Activated T-helper 1 cell treated with anti-CD3 and anti-CD28 coated beads, Interleukin-12 subunit alpha, Interleukin-12 subunit beta, Interleukin-2, Interleukin-4 antibody, amounts not matched to agents 30 ng/mL and 10 ng/mL and 1 ng/mL, durations not matched to agents 14 hours and 24 hours and 36 hours (primary cell): ENCODE measurements at places on chromosomes 7 and 10.

- no peak for DNase-seq
Observed at GRCh38 chr10:93199191-93199751, 125.6 kb downstream of the CYP26A1 start.

DNA sequence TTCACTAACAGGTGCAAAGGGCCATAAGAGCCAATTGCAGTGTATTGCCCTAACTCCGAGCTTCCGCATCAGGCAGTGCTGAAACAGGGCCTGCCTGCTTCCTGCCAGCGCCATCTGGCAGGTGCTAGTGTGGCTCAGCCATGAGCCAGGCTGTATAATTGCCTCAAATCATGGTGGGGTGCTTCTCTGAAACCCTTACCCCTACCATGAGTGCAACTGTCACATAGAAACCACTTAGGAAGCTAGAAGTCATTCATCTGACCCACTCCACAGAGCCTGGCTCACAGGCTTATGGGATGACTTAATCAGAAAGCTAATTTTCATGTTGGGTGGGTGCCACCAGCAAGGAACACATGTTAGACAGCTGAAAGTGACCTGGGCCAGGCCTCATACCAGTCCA lies 133.3 kb upstream of the LAMB4 start:
- no peak for DNase-seq

DNA sequence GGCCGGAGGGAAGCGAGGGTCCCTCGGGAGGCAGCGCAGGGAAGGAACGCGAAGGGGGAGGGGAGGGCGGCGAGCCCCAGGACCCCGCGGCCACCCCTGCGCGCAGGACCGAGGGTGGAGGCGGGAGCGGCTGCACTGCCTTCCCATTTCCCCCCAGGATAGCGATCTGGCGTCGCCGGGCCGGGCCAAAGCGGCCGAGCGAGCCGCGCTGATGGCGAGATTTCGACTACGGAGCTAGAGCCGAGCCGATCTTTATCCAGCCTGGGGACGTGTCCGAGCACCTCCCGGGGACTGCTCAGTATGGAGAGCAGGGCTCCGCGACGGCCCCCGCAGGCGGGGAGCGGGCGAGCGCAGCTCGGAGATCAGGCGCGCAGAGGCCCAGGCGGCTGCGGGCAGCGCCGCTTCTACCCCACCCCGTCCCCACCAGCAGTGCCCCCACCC lies 590 bp upstream of the CRTAC1 start:
- DNase-seq, result no peak

DNA sequence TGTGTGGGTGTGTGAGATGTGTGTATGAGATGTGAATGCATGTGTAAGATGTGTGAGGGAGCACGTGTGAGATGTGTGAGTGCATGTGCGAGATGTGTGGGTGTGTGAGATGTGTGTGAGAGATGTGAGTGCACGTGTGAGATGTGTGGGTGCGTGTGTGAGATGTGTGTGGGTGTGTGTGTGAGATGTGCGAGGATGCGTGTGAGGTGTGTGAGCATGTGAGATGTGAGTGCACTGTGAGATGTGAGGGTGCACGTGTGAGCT lies 31.0 kb downstream of the PPIF start:
- no peak for DNase-seq

DNA sequence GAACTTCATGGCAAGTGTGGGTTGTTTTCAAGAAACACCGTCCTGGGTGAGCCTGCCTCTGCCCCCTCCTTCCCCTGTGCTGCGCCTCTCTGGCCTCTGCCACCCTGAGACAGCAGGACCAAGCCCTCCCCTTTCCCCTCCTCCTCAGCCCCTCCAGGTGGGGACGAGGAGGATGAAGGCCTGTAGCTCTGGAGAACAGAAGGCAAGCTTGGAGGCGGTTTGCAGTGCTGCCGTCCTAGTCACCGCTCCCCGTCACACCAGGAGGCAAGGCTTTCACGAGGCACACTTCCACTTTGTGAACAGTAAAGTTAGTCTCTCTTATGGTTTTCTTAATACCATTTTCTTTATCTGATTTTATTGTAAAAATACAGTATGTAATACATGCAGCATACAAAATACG lies 8.8 kb upstream of the VIPR2 start:
- DNase-seq, result no peak

- peak; percentile 1 for DNase-seq
Observed at GRCh38 chr7:135335628-135336139, 102.0 kb downstream of the STRA8 start.

- no peak for DNase-seq
Observed at GRCh38 chr10:117365612-117366011, 9.6 kb downstream of the PDZD8 start.

DNA sequence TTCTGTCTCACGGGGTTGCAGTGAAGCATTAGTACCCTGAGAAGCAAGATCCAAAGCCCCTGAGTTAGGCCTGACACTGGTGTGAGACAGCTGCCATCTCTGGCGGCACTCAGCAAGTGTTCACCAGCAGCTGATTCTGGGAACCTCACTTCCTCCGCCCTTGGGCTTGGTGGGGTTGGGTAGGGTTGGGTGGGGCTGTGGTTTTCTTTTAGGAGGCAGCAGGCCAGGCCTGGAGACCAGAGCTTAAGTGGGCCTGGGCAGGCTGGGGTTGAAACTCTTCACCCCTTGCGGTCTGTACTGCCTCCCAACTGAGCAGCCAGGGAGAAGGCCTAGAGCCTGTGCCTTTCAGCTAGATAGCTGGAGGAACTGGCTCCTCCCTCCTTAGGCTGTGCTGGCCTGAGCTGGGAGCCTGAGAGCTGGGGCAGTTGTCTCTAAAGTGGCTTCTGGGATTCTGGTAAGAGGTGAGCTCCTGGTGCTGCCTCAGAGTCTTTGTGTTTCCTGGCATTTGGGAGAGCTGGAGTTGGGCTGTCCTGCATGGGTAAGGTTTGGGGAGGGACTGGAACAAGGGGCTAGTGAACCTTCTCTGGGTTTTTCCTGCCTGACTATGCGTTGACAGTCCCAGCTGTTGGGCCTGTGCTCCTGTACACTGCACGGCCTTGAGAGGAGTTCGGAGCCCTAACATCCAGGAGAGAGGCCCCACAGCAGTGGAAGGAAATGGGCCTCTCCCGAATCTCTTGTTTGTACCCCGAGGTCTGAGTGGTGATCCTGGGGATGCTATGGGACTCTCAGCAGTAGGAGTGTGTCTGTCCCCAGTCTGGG lies 5.1 kb downstream of the TSPAN14 start:
- DNase-seq, result peak; percentile 67

DNA sequence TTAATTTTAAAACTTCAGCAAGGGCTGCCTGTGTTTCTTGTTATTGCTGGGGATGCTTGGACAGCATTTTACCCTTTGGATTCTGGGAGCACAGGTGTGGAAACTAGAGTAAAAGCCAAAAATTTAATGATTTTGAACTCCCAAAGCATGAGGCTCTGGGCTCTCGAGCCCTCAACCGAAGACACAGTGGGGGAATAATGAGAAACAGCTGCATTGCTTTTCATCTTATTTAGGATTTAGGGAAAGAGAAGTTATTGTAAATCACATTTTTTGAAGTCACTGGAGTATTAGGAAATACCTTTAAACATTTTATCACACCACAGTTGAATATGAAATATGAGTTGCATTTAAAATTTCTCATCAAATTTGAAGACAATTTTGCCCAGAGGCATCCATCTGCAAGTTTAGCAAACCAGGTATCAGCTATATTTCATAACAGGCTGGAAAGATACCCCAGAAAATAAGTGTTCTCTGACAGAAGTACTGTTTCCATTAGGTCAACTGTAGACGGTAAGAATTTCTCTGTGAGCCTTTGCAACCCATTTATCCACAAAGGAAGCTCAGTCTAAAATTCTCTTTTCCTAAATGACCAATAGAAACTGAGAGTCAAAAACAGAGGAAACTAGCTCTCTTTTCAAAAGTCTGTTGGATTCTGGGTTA lies 290.6 kb upstream of the PHYHIPL start:
- DNase-seq, result no peak

- no peak for DNase-seq
Observed at GRCh38 chr10:12980102-12980661, 21.3 kb downstream of the CCDC3 start.

GRCh38 chr7:7761974-7762779 lies 43.8 kb upstream of the RPA3 start:
- DNase-seq, result peak; percentile 20

- DNase-seq, result peak; percentile 19
Observed at GRCh38 chr7:139231513-139232376, 708 bp downstream of the UBN2 start.

- no peak for DNase-seq
Observed at GRCh38 chr10:97217299-97217698, 31.5 kb upstream of the SLIT1 start.

GRCh38 chr7:103797647-103798307 lies 191.7 kb downstream of the RELN start:
- DNase-seq, result no peak

DNA sequence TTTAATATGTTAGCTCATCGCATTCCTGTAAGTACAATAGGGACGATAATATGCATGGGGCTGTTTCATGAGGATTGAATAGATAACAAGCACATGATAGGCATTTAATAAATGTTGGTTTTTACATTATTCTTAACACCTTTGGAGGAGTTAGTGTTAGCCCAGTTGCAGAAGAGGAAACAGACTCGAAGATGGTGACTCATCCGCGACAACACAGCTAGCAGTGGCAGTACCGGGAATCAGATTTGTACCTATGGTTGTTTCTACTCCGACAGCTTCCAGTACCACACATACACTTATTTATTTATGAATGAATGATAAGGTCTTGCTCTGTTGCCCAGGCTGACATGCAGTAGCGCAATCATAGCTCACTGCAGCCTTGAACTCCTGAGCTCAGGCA lies 2.9 kb downstream of the LRMDA start:
- no peak for DNase-seq

- DNase-seq, result no peak
Observed at GRCh38 chr10:7792541-7792940, 4.6 kb downstream of the ATP5F1C start.

DNA sequence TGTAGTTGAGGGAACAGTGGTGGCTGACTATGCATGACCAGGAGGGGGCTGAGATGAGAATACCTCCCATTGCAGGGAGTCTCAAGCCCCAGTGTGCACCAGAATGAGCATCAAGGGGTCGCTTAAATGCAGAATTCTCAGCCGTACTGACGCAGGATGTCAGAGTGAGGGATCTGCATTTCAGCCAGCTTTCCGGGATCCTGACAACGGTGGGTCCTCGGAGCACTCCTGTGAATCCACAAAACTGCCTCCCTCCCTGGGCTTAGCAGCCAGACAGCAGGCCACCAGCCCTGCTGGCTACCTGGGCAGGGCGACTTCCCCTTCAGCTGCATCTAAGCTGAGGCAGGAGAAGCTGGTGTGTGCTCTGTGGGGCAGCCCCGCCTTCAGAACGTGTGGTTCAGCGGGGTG lies 21.8 kb upstream of the LOXL4 start:
- DNase-seq, result no peak

DNA sequence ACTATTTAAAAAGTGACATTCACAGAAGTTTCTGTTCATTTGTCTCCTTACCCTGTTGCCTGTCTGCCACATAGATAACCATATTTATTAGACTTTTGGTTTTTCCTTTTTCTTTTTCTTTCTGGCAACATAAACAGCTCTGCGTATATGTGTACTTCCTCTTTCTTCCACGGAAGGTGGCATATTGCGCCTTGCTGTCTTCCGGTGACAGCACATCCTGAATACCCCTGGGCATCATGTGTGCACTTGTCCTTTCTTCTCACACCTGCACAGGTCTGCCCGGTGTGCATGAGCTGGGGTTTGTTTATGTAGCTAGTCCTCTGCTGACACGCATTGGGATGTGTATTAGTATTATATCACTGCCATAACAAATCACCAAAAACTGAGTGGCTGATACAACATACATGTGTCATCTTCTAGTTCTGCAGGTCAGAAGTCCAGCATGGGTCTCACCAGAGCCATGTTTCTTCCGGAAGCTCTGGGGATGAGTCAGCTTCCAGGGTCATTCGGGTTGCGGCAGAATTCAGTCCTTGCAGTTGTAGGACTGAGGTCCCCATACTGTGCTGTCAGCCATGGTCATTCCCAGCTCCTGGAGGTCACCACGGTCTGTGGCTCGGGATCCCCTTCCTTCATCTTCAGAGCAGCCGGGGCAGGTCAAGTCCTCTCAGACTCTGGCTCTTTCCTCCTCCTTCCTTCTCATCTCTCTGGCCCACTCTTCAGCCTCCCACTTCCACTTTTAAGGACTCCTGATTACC lies 596.0 kb upstream of the FOXK1 start:
- no peak for DNase-seq

- no peak for DNase-seq
Observed at GRCh38 chr7:72308986-72309385, 103.2 kb downstream of the CALN1 start.

GRCh38 chr10:97328646-97329453 lies 5.7 kb downstream of the FRAT2 start:
- no peak for DNase-seq

- no peak for DNase-seq
Observed at GRCh38 chr7:87747681-87748080, 119.5 kb downstream of the RUNDC3B start.

DNA sequence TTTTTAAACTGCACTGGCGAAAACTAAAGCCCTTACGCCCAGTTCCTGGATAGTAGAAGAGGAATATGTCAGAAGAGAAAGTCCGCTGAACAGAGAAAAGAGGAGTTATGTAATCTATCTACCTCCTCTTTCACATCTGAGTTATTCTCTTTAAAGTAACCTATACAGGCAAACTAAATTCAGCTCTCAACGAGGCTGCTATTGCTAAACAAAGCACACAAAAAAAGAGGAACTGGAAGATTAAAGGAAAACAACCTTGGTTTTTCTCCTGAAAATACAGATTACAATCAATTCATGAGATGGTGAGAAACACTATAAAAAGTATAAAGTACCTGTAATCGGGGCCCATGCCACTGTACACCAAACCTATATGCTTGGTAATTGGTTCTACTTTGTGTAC lies 5.8 kb downstream of the PSMA2 start:
- no peak for DNase-seq

DNA sequence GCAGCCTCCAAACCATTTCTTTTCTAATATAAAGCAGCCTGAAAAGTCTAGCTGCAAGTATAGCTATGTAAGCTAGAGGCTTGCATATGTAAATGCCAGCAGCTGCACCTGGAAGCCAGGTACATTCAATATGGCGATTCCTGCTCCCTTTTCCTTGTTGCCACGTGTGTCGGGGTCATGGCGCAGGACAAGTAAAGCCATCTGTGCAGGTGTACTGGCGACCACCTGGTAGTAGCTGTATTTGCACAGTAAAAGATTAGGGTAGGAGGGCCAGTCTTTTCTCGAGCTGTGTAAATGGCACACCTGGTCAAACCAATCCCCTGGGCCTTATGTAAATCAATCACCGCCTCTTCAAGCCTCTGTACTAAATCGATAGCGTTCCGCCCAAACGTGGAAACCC lies 484.5 kb downstream of the MAGI2 start:
- no peak for DNase-seq

GRCh38 chr7:82263920-82264782 lies 179.4 kb downstream of the CACNA2D1 start:
- no peak for DNase-seq

GRCh38 chr10:107611115-107611514 lies 446.6 kb upstream of the SORCS1 start:
- DNase-seq, result no peak
